NCI-H1092 (cell line): ENCODE measurements at places on chromosomes 2 and 18.
A peak's percentile ranks its signal among the peaks of the same experiment; 100 is the strongest.

- DNase-seq: no peak
Observed at GRCh38 chr2:156790343-156791037, 354.3 kb downstream of the GPD2 start.

GRCh38 chr2:19859565-19859964, 42.2 kb downstream of the TTC32 start:
- no peak for DNase-seq

GRCh38 chr2:22887426-22887825, 497.6 kb upstream of the KLHL29 start:
- DNase-seq: no peak

GRCh38 chr2:61575447-61575859, 37.3 kb upstream of the XPO1 start:
- DNase-seq: no peak

DNA sequence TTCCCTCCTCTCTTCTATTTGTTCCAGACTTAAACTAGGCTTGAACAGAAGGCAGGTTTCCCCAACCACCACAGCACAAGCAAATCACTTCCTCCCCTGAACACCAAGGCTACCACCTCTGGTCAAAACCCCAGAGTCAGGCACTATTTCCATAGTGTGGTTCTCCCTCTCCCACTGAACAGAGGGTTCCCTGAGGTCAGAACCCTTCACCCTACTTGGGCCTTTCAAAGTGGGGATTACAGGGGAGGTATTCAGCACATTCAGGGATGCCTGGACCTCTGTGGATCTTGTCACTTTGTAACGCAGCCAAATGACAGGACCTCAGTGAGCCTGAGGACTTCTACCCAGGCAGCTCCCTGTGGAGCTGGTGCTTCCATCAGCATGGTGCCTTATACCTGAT, 88.7 kb downstream of the TNS1 start:
- DNase-seq: no peak

DNA sequence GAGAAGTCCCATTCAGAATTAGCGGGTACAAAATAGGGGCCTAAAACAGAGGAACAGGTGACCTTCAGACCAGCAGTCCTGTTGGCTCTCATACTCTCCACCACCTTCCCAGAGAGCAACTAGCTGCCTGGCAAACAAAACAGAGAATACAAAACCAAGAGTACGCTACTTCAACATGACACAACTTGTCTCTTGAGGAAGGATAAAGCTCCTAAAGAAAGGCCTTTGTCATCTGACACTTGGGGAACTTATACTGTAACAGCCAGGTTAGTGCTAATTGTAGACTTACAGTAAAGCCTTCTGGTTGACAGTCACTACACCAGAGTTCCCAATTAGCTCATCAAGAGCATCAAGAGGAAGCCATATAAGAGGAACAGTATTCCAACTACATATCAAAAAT, 282.1 kb upstream of the NT5C1B start:
- DNase-seq: no peak

DNA sequence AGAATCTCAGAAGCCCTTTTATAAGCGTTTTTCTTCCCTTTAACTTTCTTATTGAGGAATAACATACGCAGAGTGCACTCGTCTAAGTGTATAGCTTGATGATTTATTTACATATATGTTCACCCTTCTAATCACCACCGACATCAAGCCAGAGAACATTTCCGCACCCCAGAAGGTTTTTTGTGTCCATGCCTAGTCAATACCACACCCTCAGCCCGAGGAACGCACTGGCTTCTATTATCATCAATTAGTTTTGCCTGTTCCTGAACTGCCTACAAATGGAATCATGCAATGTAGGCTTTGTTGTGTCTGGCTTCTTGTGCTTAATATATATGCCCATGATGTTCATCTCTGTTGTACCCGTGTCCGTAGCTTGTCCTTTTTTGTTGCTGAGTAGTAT, 27.7 kb downstream of the SDC1 start:
- no peak for DNase-seq

GRCh38 chr2:20225294-20226151, 593 bp upstream of the SDC1 start:
- peak; percentile 36 for DNase-seq

- no peak for DNase-seq
Observed at GRCh38 chr2:223735659-223736244, 101.6 kb downstream of the AP1S3 start.

DNA sequence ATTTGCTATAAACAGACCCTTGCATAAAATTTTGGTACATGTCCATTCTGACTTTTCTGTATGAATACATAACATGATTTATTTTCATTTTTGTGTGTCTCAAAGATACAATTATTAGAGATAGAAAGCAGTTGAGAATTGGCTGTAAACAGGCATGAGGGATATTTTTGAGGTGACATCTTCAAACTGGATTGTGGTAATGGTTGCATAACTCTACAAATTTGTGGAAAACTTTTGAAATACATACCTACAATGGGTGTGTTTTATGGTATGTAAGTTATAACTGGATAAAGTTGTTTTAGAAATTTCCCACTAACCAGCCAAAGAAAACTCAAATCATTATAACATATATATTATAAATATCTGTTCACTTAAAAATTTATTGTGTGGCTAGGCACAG, 39.6 kb downstream of the GREB1L start:
- no peak for DNase-seq

DNA sequence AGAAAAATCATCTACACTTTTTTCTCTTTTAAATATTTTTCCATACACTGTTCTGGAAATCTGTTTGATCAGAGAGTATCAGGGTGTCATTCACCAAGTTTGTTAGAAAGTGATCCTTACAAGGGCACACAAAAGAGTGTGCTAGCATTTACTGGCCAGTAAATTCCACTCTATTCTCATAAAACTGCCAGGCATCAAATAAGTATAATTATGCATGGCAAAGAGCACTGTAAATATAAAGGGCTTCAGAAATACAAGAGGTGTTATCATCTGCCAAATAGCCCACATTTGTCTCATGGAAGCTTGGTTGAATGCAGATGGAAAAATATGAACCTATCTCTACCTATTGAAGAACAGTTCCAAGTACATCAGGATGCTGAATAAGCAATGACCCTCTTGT, 847.3 kb upstream of the ACVR2A start:
- no peak for DNase-seq

DNA sequence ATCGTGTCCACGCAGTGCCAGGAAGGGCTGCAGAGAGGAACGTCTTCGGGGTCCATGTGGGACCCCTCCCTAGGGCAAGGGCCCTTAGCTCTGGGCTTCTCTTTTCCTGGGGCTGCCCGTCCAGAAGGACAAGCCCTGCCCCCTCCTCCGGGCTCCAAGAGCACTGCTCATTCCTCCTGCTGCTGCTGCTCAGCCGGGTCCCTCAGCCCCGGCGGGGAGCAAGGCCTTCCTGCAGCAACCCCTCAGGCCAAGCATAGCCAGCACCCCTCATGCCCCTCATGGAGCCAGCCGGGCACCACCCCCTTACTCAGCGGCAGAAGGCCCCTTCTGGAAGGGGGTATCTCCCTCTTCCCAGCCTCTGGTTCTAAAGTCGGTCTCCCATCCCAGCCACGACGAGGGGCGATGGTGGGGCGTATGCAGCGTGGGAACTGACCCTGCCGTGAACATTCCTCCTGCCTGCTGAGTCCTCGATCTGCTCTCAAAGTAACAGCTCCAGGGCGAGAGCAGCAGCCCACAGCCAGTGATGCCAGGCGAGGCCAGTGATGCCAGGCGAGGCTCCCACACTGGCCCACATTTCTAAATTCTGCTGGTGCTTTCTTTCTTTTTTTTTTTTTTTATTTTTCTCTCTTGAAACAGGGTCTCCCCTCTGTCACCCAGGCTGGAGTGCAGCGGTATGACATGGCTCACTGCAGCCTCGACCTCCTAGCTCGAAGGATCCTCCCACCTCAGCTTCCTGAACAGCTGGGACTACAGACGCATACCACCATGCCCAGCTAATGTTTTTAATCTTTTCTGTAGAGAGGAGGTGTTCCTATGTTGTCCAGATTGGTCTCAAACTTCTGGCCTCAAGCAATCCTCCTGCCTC, 99.7 kb downstream of the HDAC4 start:
- DNase-seq: no peak

GRCh38 chr2:61721382-61721781, 132.5 kb downstream of the FAM161A start:
- DNase-seq: no peak

DNA sequence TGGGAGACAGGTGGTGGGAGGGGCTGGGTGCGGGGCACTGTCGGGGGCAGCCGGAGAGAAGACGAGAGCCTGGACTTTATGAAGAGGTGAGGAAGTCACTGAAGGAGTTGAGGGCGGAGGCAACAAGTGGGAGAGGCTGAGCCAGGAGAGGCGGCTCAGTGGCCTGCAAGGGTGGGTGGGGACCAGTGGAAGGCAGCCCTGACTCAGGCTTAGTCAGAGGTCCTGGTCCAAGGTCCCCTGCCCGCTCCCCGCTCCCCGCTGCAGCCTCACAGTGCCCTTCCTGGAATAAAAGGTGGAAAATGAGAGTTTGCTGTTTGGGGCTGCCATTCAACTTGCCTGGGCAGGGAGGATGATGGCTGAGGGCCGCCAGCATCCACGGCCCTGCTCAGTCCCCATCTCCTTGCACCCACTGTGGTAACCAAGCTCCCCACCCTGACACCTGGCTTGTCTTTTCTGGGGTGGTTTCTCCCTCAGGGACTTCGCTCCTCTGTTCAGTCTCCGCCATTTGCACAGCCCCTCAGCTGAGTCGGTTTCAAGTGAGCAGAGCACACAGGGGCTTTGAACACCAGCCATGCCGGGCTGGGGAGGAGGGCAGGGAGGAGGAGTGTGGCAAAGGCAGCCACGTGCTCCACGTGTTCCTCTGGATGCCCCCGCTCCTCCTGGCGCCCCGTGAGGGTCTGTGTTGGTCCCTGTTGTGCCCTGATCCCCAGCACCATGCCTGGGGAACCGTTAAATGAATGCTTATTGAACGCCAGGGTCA, 13.7 kb upstream of the RALB start:
- DNase-seq: no peak

DNA sequence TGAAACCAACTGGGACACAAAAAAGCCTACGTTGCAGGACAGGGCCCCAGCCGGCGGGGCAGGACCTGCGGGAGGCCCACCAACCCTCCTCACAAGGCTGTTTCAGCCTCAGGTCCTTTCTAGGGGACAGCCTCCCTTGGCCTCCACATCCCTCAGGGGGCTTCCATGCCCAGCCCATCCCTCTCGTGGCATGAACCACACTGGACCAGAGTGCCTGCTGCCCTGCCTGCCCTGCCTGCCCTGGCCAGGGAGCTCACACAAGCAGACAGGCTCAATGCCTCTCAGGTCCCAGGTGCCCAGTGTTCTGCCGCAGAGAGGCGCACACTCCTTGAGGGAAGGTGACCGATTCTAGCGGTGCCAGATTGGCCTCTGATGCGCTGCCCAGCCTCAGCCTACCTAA, 57.4 kb downstream of the HDAC4 start:
- DNase-seq: no peak

DNA sequence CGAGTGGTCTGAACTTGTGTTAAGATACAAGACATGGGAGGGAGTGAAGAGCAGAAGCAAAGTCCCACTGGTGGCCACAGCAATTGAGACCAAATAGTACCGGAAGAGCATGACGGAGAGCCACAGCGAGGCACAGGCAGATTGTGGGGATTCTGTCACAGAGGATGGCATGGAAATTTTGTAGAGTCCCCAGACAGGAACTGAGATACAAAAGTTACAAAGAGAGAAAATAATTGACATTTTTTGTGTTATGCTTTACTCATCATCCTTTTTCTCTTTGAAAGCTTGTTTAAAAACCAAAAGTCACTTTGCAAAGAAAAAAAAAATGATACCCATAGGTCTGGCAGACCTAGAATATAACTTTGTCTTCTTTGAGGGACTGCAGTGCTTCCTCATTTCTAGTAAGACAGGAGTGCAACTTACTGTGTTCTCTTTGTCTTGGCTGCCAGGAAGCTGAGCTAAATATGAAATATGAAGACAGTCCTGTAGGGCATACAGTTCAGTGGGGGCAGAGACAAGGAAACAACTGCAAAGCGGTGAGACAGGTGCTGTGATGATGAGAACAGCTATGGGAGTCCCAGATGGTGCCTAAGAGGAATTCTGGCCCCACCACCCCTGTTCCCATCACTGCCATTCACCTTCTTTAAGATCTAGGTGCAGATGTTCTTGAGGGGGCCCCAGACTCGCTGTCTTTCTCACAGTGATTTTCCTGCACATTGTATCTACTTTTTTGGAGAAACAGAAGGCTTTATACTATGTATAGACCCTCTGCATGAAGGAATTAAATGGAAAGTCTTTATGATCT, 5.2 kb downstream of the ARHGAP25 start:
- no peak for DNase-seq

DNA sequence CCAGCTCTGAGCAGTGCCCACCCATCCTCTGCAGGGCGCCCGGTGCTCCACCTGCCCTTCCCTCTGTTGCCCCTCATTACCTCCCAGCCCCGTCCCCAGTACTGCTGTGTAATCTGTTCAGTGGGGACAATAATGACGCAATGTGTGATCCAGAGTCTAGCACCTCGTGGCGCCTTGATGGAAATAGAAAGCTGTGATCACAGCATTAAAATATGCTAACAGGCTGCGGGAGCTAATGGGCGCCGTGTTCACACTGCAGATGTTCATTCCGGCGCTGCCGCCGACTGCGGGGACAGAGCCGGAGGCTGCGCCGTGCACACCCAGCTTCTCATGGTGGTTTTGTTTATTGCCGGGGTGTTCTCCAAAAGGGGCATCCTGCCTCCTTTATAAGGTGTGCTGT, 235.2 kb downstream of the LDLRAD4 start:
- no peak for DNase-seq

DNA sequence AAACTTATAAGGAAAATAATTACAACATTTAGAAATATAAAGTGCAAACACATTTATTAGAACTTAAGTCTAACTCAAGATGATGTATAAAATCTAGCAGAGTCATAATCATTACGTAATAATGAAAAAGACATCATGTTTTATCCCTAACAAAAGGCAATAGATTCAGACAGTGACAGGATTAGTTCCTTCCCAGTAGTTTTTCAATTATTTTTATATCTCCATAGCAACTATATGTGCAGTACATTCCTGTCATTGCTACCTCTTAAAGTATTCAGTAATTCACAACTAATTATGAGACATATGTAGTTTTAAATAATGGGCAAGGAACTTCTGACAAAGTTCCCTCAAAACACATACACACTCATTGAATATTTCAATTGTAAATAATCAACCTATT, 687.9 kb downstream of the CCDC85A start:
- no peak for DNase-seq

- no peak for DNase-seq
Observed at GRCh38 chr2:46446871-46447568, 32.3 kb upstream of the TMEM247 start.

GRCh38 chr18:32362484-32362883, 108.2 kb downstream of the GAREM1 start:
- DNase-seq: no peak

DNA sequence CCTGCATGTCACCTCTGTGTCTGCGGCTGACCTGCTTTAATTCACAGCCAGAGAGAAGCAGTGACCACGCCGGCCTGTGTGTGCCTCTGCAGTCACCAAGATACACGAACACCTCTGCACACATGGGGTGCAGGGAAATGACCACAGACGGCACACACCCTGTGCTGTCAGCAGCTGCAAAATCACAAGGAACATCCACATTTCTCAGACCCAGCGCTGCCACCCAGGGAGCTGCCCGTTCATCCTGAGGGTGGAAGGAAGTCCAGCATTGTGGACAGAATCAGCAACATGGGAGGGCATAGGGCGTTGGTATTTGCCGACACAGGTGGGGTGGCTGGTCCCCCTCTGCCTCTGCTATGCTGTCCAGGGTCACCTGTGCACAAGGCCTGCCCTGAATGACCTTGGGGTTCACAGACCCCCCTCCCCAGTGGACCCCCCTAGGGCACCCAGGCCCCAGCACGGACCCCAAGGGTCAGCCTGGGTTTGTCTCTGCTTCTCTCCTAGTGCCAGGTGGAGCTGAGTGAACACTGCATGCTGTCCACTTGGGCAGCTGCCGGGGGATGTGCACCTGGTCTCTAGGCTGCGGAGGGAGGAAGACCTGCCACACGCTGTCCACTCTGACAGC, 107.4 kb downstream of the PXDN start:
- DNase-seq: no peak
